ENCODE measurements at places on chromosomes 13 and 19. TPM values are rescaled to one million over a fixed set of nuclear protein-coding genes. Genes with fewer than 3 reads are reported as not detected.

GRCh38 chr13:48906200-48906599 is 69.5 kb upstream of the FNDC3A start:
- DNase-seq, result peak; percentile 2

- DNase-seq, result no peak
Observed at GRCh38 chr13:45696610-45697226, 5.4 kb upstream of the CBY2 start.

- DNase-seq, result no peak
Observed at GRCh38 chr19:39768334-39768733, 10.3 kb upstream of the LEUTX start.

GRCh38 chr19:8028951-8029491 is 23.5 kb upstream of the CCL25 start:
- DNase-seq, result peak; percentile 19

SHD gene
- not detected for total RNA-seq

GRCh38 chr19:989381-990081 is 5.4 kb downstream of the WDR18 start:
- DNase-seq, result no peak

- DNase-seq, result no peak
Observed at GRCh38 chr13:101767131-101767530, 314.7 kb downstream of the ITGBL1 start.

DNA sequence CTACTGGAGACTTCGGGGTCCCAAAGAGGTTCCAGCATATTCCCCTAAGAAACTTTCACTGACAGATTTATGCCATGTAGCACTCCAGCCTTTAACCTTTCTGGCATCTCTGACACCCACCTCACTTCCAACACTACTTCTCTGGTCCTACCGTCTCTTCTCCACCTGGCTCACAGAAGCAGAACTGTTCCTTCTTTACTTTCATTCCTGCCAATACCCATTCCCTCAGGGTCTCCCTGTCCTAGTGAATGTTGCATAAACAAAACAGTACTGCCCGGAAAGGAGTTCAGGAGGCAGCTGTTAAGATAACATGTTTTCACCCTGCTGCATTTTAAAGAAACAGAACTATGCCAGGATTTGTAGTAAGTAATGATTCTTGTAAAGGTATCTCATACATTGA is 136.0 kb upstream of the MIR17HG start:
- DNase-seq, result no peak

DNA sequence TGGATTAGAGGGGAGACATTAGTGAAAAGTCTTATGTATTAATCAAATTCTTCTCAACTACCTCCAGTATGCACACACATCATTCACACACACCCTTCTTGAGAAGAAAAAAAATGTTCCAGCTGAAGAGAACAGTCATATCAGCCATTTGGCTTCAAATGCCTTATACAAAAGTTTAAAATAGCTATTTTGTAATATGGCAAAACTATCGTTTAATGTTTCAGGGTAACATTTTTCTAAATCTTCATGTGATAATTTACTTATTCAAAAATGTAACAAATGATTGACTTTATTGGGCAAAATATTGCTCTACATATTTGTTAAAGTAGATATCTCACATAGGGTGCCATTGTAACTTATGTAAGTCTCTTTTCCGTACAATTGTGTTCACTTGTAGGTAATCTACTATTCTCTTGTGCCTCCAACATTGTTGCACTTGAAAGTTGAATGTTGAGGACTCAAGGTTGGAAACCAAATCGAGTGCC is 13.6 kb downstream of the ZIC2 start:
- DNase-seq, result no peak

C13orf42 gene
- not detected for total RNA-seq

DNA sequence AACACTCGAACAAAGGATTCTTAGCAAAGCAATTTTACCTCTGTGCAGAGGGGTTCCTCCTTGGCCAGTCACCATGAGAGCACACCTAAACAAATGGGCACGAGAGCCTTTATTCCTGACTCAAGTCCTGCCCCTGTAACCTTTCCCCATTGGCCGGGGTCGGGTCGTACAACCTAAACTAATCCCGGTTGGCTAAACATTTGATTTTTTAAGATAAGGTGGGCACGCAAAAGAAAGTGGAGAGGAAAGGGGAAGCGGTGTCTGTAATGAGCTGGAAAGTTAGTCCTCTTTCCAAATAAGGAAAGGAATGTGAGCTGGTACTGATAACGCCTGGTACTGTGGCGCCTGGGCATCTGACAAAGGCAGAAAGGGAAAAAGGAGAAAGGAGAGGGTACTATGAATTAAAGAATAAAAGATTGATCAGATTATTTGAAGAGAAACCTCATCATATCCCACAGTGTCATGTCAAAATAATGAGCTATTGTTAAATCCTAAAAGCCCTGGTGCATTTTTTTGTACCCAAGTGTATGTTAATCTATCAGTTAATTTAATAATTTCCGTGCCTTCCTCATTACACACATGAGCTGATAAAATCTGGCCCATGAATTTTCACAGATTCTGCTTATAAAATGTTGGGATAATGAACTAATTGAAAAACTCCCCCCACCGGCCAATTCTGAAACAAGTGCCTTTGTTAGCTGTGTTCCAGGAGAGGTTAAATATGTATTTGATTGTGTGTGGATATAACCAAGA is 335.7 kb downstream of the RFC3 start:
- no peak for DNase-seq

CEACAM21 gene
- not detected for total RNA-seq

DNA sequence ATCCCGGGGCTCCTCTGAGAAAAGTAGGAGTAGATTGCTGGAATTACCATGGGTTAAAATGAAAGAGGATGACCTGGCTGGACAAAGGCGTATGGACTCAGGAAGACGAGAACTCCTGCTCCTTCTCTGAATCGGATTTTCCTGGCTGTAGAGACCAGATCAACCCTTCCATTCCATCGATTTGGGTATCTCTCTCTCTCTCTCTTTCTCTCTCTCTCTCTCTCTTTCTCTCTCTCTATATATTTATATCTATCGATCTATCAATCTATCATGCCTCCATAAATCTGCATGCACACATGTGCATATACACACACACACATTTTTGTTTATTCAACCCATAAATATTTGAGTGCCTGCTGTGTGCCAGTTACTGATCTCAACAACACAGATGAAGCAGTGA is 234.9 kb downstream of the LMO7 start:
- DNase-seq, result no peak

DNA sequence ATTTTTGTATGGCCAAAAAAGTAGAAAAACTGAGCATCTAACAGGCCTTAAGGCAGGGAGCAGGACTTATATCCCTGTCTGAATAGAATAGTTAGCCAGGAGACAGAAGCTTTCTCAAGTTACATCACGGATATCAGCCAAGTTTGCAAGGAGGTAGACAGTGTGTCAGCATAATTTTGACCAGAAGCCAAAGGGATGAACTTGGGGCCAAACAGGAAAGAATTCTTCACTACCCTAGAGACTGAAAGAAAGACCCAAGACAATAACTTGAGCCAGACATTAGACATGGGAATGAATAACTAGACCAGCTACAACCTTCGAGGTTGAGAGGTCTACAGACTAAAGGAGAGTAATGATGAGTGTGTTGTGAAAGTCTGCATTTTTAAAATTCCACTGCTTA is 48.1 kb upstream of the PCDH9 start:
- peak; percentile 98 for DNase-seq

HIPK4 gene
- total RNA-seq, result 0.17 TPM

DNA sequence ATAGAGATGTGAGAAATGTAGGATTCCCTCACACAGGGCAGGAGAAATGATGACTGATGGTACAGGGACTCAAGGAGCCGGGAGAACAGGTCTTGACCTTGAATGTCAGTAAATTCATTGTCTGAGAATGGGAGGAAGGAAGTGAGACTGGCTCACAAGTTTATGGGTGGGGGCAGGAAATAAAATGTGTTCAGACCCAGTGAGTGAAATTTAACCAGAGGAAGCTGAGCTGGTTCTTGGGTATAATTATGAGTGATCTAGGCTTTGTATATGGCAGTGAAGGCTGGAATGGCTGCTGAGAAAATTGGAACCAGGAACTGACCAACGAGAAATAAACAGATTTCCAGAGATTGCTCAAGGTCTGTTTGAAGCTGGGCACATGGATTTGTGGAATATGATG is 6.3 kb upstream of the IGSF23 start:
- DNase-seq, result peak; percentile 41

DNA sequence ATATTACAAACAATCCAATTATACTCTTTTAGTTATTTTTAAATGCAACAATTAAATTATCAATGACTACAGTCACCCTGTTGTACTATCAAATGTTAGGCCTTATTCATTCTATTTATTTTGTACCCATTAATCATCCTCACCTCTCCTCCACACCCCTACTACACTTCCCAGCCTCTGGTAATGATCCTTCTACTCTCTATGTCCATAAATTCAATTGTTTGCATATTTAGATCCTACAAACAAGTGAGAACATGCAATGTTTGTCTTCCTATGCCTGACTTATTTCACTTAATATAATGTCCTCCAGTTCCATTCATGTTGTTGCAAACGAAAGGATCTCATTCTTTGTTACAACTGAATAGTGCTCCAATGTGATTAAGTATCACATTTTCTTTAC is 1414.6 kb downstream of the SLITRK1 start:
- no peak for DNase-seq

- peak; percentile 74 for DNase-seq
Observed at GRCh38 chr13:50531917-50532899, 311.3 kb downstream of the DLEU7 start.

GRCh38 chr19:55088543-55089341 is 13.1 kb downstream of the EPS8L1 start:
- DNase-seq, result peak; percentile 32

DNA sequence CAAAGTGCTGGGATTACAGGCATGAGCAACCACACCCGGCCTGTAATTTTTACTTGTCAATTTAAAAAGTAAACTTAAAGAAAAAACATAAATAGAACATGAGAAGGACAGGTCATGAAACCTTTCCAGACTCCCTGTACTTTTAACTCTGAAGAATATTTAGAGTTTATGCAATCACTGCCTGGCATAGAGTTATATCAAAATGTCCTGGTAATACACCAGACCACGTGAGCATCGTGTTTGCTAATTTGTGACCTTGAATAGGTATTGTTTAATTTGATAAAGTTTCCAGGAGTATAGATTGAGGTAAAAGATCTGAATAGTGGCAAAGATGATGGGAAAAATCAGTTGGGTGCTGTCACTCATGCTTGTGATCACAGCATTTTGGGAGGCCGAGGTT is 81.2 kb upstream of the RNF113B start:
- no peak for DNase-seq

DNA sequence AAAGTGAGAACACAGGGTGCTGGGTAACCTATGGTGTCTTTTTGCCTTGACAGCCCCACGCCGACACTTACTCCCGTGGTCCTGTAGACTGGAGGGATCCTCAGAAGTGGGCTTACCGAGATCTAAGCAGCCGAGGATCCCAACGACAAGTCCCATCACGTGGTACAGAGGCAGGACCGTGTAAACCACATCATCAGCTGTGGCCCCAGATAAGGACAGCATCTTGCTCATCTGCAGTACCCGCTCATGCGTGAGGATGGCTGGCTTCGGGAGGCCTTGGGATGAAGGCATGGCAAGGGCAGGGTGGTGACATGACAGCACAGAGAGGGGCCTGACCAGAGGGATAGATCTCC is 2.1 kb downstream of the SLC27A5 start:
- DNase-seq, result no peak

KLK10 gene
- total RNA-seq, result not detected

DNA sequence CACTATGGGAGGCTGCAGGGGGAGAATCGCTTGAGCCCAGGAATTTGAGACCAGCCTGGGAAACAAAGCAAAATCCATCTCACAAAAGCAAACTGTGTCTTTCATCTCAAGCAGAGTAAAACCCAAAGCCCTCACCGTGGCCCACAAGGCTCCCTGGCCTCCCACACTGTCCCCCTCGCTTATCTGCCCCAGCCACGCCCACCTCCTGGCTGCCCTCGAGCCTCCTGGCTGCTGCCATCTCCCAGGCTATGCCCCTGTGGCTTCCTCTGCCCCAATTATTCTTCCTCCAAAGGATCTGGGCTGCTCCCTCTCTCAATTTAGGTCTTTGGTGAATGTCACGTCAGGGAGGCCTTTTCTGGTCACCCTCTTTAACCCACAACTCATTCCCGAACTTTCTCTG is 3.6 kb downstream of the RABAC1 start:
- DNase-seq, result no peak

Data from fibroblast of lung (primary cell).